ENCODE measurements at places on chromosomes 4 and X.

DNA sequence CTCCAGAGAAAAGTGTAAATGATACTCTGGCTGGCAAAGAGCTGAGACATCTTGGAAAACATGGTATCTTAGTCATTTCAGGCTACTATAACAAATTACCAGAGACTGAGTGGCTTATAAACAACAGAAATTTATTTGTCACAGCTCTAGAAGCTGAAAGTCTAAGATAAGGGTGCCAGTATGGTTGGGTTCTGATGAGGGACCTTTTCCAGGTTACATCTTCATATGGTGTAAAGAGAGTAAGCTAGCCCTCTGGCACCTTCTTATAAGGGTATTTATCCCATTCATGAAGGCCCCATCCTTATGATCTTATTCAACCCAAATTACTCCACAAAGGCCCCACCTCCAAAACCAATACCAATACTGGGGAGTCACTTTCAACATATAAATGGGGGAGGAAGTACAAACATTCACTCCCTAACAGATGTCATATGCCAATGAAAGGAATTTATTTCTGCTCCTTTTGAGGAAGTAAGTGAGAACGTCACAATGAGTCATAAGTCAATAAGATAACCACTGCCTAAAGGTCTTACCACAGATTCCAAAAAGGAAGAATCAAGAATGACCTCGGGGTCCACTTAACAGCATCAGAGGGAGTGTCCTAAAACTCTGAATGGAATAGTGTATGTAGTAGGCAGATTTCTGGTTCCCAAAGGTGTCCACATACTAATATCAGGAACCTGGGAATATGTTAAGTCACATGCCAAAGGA lies 246.6 kb downstream of the OPHN1 start:
- peak; percentile 37 for DNase-seq

- DNase-seq: no peak
Observed at GRCh38 chr4:78322032-78322431, 229.5 kb upstream of the ANXA3 start.

- peak; percentile 43 for DNase-seq
Observed at GRCh38 chrX:45709381-45709780, 508.7 kb upstream of the DIPK2B start.

GRCh38 chr4:7412554-7412912 lies 22.2 kb downstream of the PSAPL1 start:
- no peak for DNase-seq

GRCh38 chrX:113522814-113523213 lies 682.2 kb upstream of the AMOT start:
- no peak for DNase-seq

GRCh38 chrX:15744181-15744867 lies 6.3 kb downstream of the CA5B start:
- DNase-seq: peak; percentile 51

- peak; percentile 78 for DNase-seq
Observed at GRCh38 chr4:77818073-77818601, 1.0 kb downstream of the CNOT6L start.

DNA sequence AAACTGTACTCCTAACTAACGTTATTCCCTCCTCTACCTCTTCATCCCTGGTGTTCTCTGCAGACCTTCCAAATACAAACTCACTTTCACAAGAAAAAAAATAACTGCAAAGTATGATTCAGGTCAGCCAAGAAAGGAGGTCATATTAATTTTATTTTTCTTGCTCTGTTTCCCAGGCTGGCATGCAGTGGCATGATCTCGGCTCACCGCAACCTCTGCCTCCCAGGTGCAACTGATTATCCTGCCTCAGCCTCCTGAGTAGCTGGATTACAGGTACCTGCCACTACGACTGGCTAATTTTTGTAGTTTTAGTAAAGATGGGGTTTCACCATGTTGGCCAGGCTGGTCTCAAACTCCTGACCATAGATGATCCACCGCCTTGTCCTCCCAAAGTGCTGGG lies 156.6 kb downstream of the CHIC2 start:
- no peak for DNase-seq

DNA sequence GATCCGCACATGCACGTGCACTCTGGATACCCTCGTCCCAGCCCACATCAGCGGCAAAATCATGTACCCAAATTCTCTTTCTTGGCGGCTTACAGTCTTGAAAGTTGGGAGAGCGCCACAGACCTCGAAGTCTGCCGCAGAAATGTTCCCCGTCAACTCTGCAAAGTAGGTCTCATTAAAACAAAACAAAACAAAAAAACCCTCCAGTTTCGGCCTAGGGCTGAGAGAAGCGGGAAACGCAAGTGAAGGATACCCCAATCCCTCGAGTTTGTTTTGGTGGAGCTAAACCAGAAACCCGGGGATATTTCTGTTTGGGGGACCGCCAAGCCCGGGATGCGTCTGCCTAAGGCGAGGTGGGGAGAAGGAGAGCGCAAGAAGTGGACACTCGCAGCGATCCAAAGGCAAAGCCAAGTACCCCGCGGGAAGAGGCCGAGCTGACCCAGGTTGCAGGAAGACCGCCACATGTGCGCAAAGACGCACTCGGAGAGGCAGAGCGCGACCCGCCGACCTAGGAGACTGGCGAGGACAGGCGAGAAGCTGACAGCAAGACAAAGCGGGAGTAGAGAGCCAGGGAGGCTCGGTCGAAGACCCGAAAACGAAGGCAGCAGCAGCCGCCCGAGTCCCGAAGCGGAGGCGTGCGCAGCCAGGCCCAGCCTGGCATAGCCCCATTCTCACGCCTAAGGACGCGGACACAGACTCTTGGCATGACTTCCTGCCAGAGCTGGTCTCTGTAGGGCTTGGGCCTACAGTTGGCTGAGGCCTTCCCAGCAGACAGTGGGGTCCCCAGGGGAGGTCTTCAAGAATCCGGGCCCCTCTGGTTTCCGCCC lies 49.6 kb upstream of the BCOR start:
- no peak for DNase-seq

GRCh38 chr4:44563496-44563895 lies 87.9 kb downstream of the YIPF7 start:
- no peak for DNase-seq

DNA sequence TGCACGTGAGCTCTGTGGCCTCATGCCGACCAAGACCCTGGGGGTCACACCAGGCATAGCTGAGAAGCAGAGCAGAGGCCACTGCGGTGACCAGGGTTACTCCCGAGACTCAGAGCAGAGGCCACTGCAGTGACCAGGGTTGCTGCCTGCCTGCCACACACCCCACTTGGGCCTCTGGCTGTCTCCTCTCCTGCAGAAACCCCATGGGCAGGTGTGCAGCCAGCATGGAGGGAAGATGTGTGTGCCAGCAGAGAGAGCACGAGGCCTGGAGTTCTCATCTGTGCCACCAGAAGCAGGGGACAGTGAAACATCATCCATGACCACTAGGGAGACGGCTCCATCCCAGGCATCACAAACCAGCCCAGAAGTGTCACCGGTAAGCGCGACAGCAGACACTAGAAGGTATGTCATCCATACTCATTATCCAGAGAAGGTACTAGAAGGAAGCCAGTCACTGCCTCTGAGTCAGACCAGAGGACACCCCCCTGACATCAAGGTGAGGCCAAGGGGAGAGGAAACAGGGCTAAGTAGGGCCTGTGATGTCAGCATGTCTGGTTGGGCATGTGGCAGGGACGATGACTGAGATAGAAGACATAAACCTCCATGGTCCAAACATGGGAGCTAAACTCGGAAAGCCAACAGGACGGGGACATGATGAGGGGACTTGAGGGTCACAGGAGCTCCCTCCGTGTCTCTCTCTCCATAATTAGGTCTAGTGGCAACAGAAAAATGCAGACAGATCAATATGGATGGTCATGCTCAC lies 24.2 kb upstream of the SPON2 start:
- no peak for DNase-seq

GRCh38 chr4:65139998-65140397 lies 530.3 kb downstream of the EPHA5 start:
- DNase-seq: no peak

GRCh38 chr4:15837591-15837990 lies 59.5 kb downstream of the CD38 start:
- DNase-seq: no peak

DNA sequence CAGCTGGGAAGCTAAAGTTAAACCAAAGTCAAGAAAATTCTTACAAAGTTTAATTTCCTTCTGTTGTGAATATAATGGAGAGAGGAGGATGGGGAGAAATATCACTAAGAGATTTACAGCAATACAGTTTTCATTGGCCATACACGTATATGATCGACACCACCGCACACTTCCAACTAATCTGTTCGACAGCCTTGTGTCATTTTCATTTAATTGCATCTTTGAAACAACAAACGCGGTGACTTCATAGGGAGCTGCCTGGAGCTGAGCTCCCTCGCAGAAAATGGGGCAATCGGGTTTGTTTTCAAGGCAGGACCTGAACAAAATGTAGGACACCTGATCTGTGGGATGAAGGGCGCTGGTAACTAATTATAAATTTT lies 1.3 kb downstream of the PTPN13 start:
- DNase-seq: peak; percentile 57

- no peak for DNase-seq
Observed at GRCh38 chr4:128940971-128941370, 131.5 kb downstream of the JADE1 start.

GRCh38 chr4:158459085-158459820 lies 62.4 kb upstream of the RXFP1 start:
- no peak for DNase-seq

GRCh38 chrX:13414006-13414647 lies 94.3 kb upstream of the ATXN3L start:
- no peak for DNase-seq

DNA sequence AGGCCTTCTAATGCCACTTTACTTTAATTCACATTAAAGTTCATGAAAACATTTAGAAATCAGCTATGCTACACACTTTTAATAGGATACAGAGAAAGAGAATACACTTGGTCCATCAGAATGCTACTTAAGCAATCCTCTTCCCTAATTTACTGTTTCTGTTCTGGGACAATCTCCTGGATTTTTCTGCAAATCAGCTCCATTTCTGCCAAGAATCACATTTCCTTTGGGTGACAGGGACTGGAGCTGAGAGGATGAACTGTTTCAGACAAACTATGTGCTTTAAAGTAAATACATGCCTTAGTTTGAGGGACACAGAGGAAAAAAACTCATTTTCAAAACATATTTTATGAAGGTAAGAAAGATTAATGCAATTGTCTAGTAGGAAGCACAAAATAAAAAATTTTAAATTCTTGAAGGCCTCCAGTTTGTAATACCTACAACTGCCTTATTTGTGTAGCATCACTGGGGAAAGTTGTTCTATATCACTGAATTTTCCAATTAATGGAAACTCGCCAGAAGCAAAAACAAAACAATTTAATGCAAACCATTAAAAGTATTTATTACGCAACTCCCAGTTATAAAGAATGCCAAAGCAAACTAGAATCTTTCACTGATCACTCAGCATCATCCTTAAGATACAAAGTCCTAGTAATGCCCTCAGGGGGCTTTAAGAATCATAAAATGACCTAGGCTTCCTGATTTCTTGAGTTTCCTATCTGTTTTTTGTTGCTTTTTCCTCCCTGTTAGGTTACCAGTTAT lies 36.3 kb downstream of the BCLAF3 start:
- no peak for DNase-seq

DNA sequence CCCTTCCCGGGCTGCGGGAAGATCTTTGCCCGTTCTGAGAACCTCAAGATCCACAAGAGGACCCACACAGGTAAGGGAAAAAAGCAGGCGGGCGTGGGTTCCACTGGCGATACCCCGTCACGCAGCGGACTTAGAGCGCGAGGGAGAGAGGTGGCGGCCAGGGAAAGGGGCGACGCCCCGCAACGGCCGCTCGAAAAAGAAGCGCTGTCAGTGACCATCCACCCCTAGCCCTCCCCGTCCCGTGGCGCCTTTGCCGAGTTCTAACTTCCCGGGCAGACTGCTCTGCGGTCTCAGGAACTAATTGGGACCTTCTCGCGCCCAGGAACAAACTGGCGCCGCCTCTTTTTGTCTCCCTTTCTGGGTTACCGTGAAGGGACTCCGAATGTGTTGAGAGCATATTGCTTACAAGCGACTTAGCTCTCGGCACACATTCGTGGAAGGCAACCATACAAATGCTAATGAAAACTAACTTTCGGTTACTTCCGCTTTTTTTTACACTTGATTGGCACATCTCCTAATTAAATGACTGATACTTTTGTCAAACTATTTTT lies 1.8 kb downstream of the ZIC3 start:
- DNase-seq: no peak

- peak; percentile 28 for DNase-seq
Observed at GRCh38 chr4:153763404-153763803, 3.6 kb upstream of the RNF175 start.

GRCh38 chr4:24795666-24796381 lies 451 bp downstream of the SOD3 start:
- DNase-seq: no peak

DNA sequence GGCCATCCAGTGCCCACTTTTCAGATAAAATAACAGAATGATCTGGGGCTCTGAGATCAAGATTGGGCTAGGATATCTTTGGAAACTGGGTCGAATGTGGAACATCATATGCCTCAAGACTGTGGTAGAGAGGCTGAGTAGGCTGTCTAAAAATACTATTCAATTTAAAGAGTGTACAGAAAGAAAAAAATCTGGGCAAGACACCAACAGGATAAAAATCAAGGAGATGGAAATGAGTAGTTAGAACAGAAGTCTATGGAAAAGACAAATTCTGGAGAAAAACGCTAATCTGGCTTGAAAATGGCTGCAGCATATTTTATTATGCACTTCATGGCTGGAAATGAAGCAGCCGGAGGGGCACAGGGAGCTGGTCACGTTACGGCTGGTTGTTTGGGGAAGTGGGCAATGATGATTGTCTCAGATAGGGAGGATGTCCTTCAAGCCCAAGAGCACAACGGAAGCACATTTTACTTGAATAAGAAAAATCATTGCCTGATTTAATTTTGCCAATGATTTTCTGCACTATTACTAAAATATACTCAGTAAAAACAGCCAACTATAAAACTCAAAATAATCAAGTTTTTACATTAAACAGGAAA lies 27.1 kb upstream of the MAPK10 start:
- no peak for DNase-seq

- DNase-seq: no peak
Observed at GRCh38 chr4:152348670-152349069, 187.2 kb downstream of the FBXW7 start.

- DNase-seq: no peak
Observed at GRCh38 chr4:80711956-80712355, 318.6 kb upstream of the BMP3 start.

- DNase-seq: no peak
Observed at GRCh38 chrX:119753639-119754257, 4.6 kb upstream of the SOWAHD start.

GRCh38 chr4:98092833-98093439 lies 50.3 kb downstream of the STPG2 start:
- DNase-seq: peak; percentile 41
